ENCODE measurements at places on chromosomes 4 and X.

GRCh38 chr4:16836324-16836723, 62.1 kb downstream of the LDB2 start:
- DNase-seq, result no peak

DNA sequence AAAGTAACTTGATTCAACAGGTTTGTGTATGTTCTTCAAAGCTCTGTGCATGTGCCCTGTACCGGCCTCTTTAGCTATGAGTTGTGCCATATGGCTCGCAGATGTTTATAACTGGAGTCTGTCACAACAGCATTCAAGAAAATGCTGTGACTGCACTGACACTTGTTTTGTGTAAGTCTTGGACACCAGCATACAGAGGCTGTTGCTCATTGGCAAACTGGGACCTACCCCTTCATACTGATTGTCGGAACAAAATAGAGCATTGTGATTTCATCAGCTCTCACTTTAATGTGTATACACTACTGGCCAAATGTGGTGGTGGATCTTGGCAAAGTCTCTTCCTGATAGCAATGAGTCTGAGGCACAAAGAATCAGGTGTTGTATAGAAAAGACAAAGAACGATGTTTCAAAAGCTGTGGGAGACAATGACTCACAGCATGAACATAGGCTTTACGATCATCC, 133.9 kb downstream of the EGF start:
- no peak for DNase-seq

DNA sequence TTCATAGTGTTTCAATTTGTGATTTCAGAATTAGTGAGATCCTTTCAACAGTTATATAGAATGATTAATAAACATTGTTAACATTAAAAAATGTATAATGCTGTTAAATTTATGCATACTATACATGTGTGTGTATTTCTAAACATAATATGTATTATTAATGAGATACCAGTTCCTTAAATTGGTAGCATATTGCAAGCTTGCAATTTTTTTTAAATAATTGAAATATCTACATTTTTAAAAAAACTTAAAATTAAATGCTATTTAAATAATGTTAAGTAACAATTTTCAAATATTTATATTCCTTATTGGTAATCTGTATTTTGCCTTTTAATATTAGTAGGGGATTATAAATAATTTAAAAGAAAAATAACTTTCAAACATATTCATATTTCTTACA, 1479.5 kb upstream of the PCDH7 start:
- DNase-seq, result no peak

GRCh38 chr4:76087007-76087769, 12.7 kb downstream of the ART3 start:
- no peak for DNase-seq

GRCh38 chr4:170657761-170658160, 568.0 kb upstream of the AADAT start:
- no peak for DNase-seq

GRCh38 chrX:153685751-153686696, 1.7 kb upstream of the SLC6A8 start:
- no peak for DNase-seq

- no peak for DNase-seq
These were observed 205.1 kb downstream of the STPG2 start for GRCh38 chr4:97938141-97938540.

DNA sequence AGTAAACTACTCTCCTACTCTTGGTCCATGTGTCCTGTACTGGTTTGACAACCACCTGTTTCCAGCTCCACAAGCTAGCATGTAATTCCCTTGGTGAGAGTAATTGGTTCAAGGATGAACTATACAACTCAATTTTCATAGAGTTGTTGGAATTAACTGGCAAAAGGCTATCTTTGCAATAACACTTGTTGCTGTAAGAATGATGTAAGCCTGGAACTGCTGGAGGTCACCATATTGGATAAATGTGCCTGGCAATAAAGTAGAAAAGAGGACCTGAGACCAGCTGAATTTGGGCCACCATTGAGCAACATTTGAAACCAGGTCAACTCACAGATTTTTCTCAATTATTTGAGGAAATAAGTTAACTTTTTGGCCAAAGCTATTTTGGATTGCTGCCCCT, 175.5 kb downstream of the CAMK2D start:
- no peak for DNase-seq

GRCh38 chrX:148874636-148875246, 374.3 kb downstream of the AFF2 start:
- no peak for DNase-seq

- no peak for DNase-seq
These were observed 607.2 kb upstream of the NDST4 start for GRCh38 chr4:115720611-115721010.

DNA sequence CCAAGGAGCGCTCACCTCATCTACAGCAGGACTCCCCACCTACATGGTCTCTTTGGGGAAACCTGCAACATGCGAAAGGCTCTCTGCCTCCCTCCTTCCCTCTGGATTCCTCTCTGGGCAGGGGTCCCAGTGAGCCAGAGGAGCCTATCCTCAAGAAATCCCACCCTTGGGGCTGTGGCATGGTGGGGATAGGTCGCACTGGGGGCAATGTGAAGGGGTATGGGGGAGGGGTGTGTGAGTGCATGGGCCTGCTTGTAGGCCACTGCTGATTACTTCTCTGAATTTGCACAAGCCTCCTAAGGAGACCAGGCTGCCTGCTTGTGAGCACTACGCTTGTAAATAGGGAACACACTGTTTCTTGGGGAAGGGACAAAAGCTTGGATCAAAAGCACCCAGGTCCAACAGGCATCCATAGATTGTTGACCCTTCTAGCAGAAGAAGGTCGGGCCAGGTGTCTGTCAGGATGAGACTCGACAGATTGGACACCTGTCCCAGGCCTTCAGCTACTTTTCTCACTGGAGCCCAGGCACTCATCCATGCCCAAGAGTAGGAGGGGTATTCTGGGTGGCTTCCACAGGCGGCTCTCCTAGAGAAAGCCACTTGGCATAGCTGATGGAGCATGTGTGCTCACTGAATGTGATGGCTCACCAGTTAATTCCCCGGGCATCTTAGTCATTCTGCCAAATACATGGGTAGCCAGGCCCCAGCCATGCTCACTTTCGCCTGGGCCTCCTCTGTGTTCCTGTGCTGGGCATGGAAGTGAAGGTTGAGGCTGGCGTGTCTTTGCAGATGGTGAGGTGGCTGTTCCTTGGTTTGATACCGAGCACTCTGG, 75.0 kb downstream of the NBDY start:
- no peak for DNase-seq

GRCh38 chr4:99088023-99088449, 552 bp downstream of the ADH5 start:
- no peak for DNase-seq

Measured in effector memory CD4-positive, alpha-beta T cell (primary cell).